NCI-H2081 treated with DMSO at 0.1 percent for 48 hours (cell line): ENCODE measurements at places on chromosomes 3 and 15.

- peak; percentile 6 for DNase-seq
Observed at GRCh38 chr15:69265347-69265955, 33.3 kb upstream of the PAQR5 start.

- no peak for DNase-seq
Observed at GRCh38 chr15:56942118-56942517, 23.7 kb downstream of the TCF12 start.

DNA sequence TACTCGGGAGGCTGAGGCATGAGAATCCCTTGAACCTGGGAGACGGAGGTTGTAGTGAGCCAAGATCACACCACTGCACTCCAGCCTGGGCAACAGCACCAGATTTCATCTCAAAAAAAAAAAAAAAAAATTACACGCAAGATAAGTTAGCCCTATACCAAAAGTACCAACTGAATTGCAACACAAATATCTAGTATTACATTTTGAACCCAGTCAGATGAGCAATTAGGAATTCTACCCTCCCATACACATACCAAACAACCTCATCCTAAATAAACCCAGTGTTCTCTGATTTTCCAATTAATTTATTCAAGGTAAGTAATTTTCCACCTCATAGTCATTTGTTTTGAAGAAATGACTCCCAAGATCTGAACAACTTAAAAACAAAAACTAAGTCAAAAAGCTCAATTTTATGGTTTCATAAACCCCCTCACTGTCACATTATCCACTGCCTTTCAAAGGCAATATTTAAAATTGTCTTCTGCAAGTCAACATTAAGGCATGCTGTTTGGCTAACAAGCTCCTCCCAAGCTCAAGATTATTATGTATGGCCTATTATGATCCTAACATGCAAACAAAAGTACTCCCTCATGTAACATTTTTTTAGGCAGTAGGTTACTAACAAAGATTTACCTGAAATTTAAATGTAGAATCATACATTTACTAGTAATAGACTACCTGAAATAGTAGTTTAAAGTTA, 4.5 kb downstream of the RAF1 start:
- DNase-seq = no peak

DNA sequence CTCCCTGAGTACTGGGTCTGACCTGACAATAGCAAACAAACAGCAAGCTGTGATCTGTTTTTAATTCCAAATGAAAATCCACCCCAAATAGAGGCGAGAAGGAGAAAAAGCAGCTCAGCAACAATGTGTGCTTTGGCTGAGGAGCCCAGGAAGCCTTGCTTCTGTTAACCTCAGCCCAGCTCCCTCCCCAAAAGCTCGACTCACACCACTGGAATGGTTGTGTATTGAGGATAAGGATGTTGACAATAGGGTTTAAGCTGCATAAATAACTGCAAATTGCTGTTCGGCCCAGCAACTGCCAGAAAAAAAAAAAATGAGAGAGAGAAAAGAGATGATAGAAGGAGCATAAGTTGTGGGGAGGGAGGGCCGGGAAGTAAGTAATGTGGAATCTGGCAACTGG, 104.0 kb upstream of the TBC1D5 start:
- DNase-seq = no peak

DNA sequence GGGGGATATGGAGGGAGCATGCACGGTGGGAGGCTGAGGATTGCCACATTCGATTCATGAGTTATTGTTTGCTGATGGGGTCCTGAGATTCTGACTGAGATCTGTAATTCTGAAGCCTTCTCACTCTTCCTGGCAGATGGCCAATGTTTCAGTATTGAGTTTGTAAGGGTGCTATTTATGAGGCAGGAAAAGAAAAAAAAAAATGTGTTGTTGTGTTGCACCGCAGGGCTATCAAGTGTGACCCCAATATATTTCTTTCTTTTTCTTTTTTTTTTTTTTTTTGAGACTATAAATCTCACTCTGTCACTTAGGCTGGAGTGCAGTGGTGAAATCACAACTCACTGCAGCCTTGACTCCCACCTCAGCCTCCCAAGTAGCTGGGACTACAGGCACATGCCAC, 3.2 kb upstream of the SENP2 start:
- DNase-seq = no peak

GRCh38 chr15:78236491-78236890, 2.1 kb upstream of the ACSBG1 start:
- no peak for DNase-seq

GRCh38 chr15:58555162-58556027, 123.6 kb downstream of the LIPC start:
- DNase-seq = no peak

GRCh38 chr3:63855333-63855940, 8.2 kb downstream of the THOC7 start:
- no peak for DNase-seq

- DNase-seq = no peak
Observed at GRCh38 chr3:162628531-162628930, 1131.9 kb downstream of the OTOL1 start.

DNA sequence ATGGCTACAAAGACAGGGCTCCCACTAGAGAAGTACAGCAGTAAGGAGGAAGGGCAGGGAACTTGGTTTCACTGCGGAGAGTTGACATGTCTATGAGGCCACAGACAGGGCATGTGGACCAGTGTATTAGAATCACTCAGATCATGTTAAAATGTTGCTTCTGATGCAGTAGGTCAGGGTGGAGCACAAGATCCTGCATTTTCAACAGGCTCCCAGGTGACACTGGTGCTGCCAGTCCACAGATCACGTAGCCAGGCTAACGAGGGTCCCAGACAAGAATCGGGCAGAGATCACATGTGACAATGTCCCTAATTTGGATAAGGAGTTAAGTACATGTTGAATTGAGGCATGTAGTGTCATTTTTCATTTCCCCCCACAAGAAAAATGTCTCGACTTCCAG, 73.6 kb downstream of the SPSB4 start:
- DNase-seq = no peak

DNA sequence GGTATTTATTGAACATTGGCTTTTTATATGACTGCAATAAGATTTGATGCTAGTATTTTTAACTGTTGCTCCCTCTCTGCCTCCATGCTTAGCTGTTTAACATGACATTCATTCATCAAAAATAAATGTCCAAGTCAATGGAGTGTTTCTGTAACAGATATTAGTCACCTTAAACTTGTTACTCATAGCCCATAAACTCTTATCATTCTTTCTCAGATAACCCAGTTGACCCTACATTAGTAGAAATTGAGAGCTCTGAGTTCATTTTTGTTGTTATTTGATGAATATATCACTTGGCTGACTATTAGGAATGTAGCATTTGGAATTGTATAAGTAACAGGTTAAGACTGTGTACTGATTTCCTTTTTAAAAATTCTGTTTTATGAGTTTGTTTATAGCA, 201.1 kb downstream of the UBE2E2 start:
- no peak for DNase-seq

GRCh38 chr15:52727815-52728214, 48.6 kb upstream of the ATOSA start:
- DNase-seq = no peak

GRCh38 chr15:69181424-69181823, 21.0 kb downstream of the GLCE start:
- no peak for DNase-seq

GRCh38 chr15:47477341-47477740, 240.0 kb upstream of the SEMA6D start:
- no peak for DNase-seq

- DNase-seq = no peak
Observed at GRCh38 chr3:153038779-153039178, 123.2 kb upstream of the RAP2B start.

- DNase-seq = no peak
Observed at GRCh38 chr3:46943237-46944187, 33.0 kb downstream of the CCDC12 start.

DNA sequence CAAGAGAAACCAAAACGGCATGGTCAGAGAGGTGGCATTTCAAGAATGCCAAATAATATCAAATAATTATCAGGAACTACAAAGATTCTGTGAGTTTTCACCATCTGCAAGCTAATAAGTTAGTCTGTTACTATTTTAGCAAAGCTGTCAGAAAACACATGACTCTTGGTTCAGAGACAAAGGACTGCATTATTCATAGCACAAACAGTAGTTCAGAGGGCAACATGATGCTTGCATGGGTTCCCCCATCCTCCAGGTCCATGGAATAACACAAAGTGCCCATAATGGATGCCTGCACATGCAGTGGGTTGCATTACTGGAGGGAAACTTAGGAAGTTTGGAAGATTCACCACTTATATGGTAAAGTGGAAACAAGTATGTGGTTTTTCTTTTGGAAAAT, 228.8 kb upstream of the ALCAM start:
- DNase-seq = no peak
